ENCODE measurements at places on chromosomes 12 and 14. TPM values are rescaled to one million over a fixed set of nuclear protein-coding genes. Genes with fewer than 3 reads are reported as not detected.

- no peak for DNase-seq
Observed at GRCh38 chr12:109793411-109793810, 39.8 kb downstream of the TRPV4 start.

- DNase-seq, result no peak
Observed at GRCh38 chr14:49049711-49050110, 536.5 kb downstream of the RPS29 start.

DNA sequence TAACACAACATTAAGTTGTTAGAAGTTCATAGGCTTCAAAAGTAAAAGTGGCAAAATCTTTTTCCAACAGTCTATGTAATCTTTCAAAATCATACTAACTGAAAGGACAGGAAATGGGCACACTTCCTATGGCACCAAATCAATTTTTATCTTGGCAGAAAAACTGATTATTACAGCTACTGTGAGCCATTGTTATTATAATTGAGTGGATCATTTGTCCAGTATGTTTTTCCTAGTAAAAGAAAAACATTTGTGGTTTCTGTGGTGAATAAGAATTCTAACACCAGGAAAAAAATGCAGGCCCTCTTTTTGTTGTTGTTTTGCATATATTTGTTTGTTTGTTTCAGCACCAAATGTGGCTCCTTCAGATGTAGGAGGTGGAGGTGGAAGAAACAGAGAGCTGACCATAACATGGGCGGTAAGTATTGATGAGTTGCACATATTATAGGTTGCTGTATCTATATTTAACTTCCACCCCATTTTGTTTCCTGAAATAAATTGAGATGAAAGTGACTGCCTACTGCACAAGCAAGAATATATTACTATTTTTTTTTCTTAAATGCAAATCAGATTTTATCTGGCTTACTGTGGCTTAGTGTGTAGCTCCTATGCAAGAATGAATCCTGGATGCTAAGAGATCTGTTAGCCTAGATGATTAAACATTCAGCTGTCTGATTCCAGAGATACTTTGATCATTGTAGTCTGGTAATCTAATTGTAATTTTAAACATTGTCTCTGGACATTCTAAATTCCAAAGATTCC, 174.1 kb upstream of the PDZRN4 start:
- DNase-seq, result peak; percentile 68

GRCh38 chr14:58280954-58281787, 17.2 kb upstream of the ARID4A start:
- DNase-seq, result peak; percentile 94

DNA sequence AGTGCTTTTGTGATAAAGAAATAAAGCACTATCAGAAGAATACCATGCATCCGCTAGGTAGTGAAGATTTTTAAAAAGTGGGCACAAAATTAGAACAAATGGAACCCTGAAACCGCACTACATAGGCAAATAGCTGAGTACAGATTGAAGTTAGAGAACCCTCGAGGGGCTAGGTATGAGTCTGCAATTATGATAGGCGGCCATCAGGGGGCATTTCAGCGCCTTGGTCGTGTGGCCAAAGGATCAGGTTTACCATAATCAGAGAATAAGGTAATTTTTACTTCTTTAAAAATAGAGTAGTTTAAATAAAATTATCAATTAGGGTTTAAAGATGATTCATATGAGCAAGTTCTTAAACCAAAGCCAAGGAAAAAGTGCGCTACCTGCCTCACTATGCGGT, 129.8 kb downstream of the TMX1 start:
- no peak for DNase-seq

DNA sequence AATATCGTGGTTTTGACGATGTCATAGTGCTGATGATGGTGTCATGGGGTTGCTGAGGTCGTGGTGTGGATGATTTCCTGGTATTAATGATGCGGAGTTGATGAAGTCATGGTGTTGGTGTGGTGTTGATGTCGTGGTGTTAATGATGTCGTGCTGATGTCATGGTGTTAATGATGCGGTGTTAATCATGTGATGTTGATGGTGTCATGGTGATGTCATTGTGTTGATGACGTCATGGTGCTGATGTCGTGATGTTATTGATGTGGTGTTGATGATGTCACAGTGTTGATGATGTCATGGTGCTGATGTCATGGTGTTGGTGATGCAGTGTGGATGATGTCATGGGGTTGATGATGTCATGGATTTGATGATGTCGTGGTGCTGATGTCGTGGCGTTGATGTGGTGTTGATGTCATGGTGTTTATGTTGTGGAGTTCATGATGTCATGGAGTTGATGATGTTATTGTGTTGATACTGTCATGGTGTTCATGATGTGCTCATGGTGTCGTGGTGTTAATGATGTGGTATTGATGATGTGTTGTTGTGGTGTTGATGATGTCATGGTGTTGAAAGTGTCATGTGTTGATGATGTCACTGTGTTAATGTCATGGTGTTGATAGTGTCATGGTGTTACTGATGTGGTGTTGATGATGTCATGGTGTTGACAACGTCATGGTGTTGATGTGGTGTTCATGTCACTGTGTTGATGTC, 48.5 kb upstream of the RIMBP2 start:
- peak; percentile 53 for DNase-seq

DNA sequence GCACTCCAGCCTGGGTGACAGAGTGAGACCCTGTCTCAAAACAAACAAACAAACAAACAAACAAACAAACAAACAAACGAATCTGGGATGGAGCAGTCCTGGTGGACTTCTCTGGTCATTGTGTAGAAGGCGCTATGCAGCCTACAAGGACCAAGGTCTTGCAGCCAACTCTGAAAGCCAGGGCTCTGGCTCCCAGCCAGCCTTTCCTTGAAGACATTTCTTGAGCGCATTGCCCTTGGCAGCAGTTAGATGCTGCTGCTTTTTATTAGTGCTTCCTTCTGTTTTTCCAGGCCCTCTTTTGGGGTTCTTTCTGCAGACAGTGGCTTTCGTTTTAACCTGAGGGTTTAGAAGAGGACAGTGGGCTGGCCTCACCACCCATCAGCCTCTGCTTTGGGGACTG, 20.2 kb downstream of the CCDC177 start:
- no peak for DNase-seq

- no peak for DNase-seq
Observed at GRCh38 chr14:36719823-36720222, 58.2 kb downstream of the PAX9 start.

- DNase-seq, result peak; percentile 75
Observed at GRCh38 chr14:68843471-68844209, 50.8 kb upstream of the ZFP36L1 start.

DNA sequence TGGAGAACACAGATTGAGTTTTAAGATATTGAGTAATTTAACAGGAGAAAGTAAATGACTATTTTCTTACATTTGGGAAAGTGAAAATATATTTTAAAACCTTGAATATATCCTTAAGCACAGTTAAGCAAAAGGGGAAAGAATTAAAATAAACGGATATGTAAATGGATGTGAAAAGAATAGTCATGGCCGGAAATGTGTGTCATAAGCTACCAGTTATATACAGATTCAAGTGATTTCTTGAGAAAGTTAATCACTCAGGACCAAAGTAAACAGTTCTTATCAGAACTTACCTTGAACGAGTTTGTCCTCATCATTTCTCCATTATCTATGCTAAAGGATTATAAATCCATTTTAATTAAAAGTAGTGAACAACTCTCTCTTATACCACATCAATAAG, 33.4 kb downstream of the C12orf75 start:
- DNase-seq, result no peak

DNA sequence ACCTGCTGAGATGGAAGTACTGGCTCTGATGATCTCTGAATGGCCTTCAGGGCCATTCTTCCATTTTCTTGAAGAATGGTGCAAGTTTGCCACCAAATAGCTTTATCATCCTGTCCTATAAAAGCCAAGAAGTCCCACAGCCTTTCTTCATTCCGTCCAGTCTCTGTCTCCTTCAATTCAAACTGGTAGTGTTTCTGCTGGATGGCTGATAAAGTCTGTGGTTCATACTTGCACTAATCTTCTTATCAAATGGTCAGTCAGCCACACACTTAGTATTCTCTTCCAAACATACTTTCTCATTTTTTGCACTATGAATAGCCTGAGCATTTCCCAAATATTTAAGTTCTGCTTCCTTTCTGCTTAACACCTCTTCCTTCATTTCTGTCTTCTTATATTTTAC, 39.4 kb upstream of the BEGAIN start:
- DNase-seq, result no peak

GRCh38 chr12:122846622-122847515, 11.6 kb downstream of the HIP1R start:
- no peak for DNase-seq

The GPATCH2L gene
- total RNA-seq, result 36.2 TPM

The CLECL1 gene
- not detected for total RNA-seq

The LYZ gene
- total RNA-seq, result 0.17 TPM

The MYF5 gene
- not detected for total RNA-seq

The GYS2 gene
- total RNA-seq, result not detected

The PTPN6 gene
- 0.26 TPM for total RNA-seq

The DEGS2 gene
- 0.26 TPM for total RNA-seq

Measured in fibroblast of lung (primary cell).